ENCODE measurements at places on chromosomes 6 and 20.

- DNase-seq: peak; percentile 8
These were observed 209.6 kb upstream of the SSTR4 start for GRCh38 chr20:22825546-22825945.

DNA sequence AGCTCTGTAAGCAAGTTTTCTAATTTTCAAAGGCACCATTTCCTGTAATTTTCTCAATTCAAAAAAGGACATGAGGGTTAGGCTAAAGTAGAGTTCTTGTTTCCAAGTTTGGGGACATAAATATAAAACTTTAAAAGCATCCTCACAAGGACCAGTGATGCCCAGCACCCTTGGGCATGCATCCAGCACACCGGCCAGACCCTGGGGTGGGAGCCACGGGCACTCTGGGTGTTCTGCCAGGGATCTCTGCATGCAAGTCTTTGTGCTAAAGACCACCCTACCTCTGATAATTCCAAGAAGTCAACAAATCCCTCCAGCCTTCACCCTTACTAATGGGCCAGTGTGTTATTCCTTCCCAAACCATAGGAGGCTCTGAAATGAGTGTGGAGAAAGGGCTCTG, 46.5 kb downstream of the PLCG1 start:
- no peak for DNase-seq

DNA sequence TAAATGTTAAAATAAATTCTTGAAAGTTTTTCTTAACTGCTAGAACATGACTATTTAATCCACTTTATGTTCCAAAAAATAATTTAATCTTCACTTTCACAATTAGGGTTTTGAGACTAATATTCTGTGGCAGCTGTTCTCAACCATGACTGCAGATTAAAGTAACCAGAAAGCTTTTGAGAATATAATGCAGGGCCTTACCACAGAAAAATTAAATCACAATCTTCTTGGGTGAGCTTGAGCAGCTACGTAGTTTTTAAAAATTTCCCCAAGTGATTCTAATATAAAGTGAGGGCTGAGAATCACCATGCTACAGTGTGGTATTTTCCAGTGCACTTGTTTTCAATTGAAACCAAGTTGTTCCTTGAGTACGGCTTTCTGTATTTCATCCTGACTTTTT, 196.6 kb upstream of the PTCHD4 start:
- no peak for DNase-seq

DNA sequence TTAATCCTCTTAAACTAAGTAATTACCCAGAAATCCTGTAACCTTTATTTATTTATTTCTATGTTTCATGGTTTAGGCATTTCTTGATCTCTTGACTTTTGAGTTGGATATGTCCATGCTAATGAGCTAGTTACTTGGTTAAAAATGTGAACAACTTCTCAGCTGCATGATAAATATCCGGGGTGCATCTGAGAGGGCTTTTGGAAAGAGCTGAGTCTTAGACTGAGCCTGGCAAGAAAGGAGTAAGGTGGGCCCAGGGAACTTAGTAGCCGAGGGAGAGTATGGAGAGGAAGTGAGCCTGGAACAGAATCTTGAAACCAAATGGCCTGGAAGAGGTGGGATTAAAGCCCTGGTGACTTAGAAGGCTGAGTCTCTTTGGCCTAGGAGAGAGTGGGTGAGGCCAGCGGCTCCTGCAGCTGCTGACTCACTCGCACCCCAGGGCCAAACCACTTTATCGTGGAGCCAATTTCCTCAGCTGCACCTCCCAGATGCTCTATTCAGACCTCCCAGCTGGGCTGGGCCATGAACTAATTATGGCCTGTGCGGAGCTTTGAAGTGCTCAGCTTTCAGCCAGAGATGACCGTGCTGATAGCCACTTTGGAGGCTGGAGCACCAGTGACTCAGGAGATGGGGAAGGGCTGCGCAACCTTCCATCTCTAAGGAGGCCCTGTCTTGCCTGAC, 19.1 kb downstream of the TGM3 start:
- DNase-seq: peak; percentile 46

DNA sequence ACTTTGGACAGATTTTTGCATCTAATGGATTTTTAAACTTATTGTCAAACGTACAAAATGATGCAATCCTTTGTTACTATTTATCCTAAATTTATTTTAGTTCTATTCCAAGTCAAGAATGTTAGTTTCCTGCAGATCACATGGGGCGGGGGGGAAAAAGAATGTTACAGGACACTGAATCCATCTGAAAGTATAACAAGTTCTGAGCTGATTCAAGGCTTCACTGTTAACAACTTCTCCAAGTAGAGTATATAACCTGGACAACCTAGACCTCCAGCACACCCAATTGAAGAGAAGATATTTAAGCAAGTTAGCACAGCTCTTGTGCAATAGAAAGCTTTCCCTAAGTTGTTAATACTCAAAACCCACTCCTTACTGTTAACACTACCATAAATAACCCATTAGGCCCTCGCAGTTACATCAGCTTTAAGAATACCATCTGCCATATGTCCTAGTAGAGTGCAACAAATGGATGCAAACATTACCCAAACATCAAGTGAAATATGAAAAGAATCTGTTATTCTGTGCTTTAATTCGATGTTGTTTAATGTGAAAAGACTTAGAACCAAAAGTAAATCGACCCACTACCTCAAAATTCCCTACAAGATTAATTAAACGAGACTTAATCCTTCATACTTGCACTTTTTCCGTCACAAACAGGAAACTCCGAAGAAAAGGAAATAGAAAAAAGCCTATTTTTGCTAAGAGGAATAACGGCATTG, 1.3 kb downstream of the SEC63 start:
- no peak for DNase-seq

DNA sequence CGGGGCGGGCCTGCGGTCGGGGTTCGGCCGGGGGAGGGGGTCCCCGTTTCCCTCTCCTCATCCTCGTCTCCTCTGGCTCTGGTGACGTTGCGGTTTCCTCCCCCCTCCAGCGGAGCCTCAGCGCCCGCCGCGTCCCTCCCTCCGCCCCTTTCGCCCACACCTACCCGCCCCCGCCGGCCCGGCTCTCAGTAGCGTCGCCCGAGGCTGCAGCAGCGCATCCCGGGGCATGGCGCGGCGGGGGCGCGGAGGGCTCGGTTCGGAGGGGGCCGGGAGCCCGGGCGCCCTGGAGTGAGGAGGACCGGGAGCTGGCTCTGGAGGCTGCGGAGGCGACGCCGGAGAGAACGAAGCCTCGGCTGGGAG, at the start of gene DSE:
TSS of gene DSE (plus strand) at position 188 of the 360 bp plus-strand sequence. CDS start 28,304 bp downstream, outside the sequence.
- DNase-seq: peak; percentile 86

GRCh38 chr20:35504751-35505150, 24.7 kb downstream of the C20orf173 start:
- no peak for DNase-seq

DNA sequence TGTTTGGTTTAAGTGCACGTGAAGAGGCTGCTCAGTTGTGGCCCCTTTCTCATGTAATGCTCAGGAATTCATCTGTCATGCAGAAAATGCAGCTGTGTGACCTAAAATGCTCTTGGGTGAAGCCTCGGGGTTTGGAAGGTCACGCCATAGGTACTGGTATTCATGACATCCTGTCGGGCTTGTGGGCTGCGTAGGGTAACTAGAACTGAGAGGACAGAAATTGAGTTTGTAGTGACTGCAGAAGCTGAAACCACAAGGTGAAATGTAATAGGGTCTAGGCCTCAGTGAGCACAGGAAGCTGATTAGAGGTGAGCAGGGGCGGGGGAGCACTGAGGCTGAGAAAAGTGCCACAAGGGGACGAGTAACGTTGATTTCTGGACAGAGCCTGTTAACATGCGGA, 128.8 kb downstream of the SOBP start:
- DNase-seq: no peak

DNA sequence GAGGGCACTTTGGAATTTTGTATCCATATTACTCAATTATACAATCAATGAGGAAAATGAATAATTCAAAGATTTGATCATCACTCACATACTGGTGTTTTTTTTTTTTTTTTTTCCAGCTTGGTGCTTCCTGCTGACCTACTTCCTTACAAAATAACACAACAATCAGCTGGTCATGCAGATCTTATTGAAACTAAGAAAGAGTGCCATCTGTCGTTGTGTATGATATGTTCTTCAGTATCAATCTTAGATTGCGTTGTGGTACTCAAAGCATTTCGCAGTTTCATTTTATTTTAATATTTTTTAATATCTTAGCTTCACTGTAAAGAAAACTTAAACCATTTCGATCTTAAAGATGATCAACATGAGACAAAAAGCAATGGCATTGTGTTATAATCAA, 155.6 kb downstream of the OGFRL1 start:
- DNase-seq: no peak

- DNase-seq: peak; percentile 71
These were observed 89.2 kb downstream of the RSPH3 start for GRCh38 chr6:158910484-158911440.

DNA sequence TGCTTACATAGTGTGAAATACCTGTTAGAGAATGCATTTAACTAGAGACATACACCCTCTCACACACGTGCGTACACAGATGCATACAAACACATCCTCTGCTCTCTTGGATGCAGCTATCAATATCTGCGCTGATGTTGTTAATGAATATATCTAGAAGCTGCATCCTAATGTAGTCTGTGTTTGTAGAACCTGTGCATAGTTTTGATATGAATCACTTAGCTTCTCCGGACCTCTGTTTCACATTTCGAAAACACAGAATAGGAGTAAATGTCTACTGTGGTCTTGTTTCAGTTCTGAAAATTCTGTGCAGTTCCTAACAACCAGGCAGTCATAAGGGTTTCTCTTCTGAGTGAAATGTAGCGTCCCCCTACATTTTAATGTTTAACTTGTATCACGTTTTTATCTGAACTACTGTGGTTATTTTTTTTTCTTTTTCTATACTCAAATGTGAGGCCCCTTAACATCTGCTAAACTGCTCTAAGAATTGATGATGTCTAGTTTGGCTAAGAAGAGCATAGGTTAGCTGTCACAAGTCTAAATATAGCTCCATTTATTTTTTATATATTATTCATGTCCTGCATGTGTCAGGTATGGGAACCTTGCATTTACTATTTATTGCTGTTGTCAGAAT, 254.5 kb downstream of the TMEM242 start:
- no peak for DNase-seq

- DNase-seq: no peak
These were observed 170.2 kb upstream of the CDYL start for GRCh38 chr6:4606016-4606415.

DNA sequence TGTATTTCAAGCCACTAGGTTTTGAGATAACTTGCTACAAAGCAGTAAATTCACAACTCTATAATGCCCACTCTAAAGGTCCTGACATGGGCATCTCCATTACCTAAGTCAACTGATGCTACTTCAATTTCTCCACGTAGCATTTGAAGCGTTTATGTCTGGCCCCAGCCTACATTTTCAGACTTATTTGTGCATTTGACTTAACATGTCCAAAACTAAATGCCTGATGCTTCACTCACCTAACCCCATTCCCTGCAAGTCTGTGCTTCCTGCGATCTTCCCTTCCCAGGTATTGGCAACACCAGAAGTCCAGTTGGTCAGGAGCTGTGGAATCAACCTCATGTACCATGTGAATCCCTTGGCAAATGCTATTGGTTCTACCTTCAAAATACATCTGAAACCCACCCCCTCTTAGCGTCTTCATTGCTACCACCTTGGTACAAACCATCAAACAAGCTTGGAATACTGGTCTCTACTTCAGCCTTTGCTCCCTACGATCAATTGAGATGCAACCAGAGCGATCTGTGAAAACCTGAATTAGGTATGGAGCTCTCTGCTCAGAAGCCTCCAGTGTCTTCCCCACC, 12.8 kb upstream of the ZNFX1 start:
- DNase-seq: no peak

Data from ureter (tissue), 1 donor.